ENCODE measurements at places on chromosomes 13 and 19. TPM values are rescaled to one million over a fixed set of nuclear protein-coding genes. Genes with fewer than 3 reads are reported as not detected.

The PSG7 gene
- total RNA-seq, result not detected

The SRRM5 gene
- total RNA-seq, result 0.32 TPM

The CD22 gene
- total RNA-seq, result 339 TPM

The INAFM1 gene
- 13.8 TPM for total RNA-seq

The CEACAM3 gene
- 13.4 TPM for total RNA-seq

The KLHL1 gene
- not detected for total RNA-seq

The ZNF285 gene
- 2.9 TPM for total RNA-seq

The LATS2 gene
- 22.5 TPM for total RNA-seq

The KIR3DL2 gene
- total RNA-seq, result 1.0 TPM

The ADAMTS10 gene
- 13.7 TPM for total RNA-seq

The ZNF112 gene
- 4.0 TPM for total RNA-seq

The GPR32 gene
- total RNA-seq, result not detected

The ANGPTL8 gene
- not detected for total RNA-seq

The PINLYP gene
- total RNA-seq, result 3.6 TPM

The NANOS3 gene
- total RNA-seq, result not detected

The IGFL3 gene
- total RNA-seq, result not detected

The KLK8 gene
- not detected for total RNA-seq

The ZNF548 gene
- 48.2 TPM for total RNA-seq

The ANO8 gene
- total RNA-seq, result 12.0 TPM

The ADGRE1 gene
- total RNA-seq, result 20.7 TPM

The C19orf67 gene
- not detected for total RNA-seq

The MYO9B gene
- total RNA-seq, result 327 TPM

The TNNT1 gene
- total RNA-seq, result 3.8 TPM

The SULT2A1 gene
- total RNA-seq, result not detected

The ARL11 gene
- 15.7 TPM for total RNA-seq

The TTC9B gene
- not detected for total RNA-seq

The RAB11B gene
- 114 TPM for total RNA-seq

The AMH gene
- 0.79 TPM for total RNA-seq

The PNKP gene
- total RNA-seq, result 93.7 TPM

The SULT2B1 gene
- not detected for total RNA-seq

Measured in spleen (tissue), 13 donors.